Activated CD4-positive, alpha-beta T cell treated with anti-CD3 and anti-CD28 coated beads, Interleukin-2, amount 50 U/mL, for 48 hours (primary cell): ENCODE measurements at places on chromosomes 4 and X.

DNA sequence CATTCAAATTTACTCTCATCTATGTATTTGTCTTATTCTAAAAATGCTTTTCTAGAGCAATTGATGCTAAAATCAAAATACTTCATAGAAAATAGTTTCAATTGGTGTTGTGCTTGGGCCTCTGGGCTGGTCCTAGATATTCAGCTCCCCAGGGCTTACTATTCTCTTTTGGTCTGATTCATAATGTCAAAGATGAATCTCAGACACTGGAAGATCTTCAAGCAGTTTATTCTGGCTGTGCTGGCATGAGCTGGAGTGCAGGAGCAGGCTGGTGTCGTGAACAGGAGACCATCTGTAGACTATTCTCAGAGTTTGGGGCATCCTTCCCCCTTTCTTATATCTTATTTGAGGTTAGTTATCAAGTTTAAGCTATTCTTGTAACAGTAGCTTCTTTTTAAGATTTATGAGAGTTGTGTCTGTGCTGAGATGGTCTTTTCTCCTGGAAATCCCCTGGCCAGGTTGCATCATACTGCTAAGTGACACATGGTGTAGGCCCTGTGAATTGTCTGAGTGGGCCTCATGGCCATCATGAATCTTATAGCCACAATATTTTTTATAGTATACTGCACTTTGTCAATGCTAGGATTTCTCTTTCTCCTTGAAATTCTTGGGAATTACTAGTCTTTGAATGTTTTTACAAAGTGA is 1624.0 kb upstream of the IGFBP7 start:
- DNase-seq, result no peak

DNA sequence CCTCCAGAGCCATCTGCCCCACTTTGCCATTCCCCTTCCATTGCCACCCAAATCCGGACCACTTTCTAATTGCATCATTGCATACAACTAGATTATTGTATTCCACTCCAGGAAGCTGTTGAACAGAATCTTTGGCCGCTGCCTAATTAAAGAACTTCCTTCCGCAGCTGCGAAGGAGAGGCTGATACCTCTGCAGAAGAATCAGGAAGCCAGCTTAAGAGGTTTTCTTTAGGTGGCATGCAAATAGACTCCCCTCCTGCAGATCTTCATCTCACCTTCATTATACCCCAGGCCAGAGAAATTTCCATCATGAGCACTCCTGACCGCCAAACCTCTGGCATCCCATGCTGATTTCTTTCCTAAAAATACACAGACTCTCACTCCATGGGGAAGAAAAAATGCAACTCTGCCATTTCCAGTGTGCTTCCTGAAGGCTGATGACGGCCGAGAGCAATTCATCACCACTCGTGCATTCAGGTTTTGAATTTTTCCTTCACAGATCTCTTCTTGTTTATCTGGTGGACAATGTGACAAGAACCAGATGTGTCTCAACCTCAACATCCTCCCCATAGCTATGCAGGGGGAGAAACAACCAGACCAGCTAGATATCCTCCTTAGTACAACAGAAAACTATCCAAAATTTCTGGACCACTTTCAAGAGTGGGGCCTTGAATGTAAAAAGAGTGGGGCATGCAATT is 31.2 kb downstream of the LGI2 start:
- no peak for DNase-seq

DNA sequence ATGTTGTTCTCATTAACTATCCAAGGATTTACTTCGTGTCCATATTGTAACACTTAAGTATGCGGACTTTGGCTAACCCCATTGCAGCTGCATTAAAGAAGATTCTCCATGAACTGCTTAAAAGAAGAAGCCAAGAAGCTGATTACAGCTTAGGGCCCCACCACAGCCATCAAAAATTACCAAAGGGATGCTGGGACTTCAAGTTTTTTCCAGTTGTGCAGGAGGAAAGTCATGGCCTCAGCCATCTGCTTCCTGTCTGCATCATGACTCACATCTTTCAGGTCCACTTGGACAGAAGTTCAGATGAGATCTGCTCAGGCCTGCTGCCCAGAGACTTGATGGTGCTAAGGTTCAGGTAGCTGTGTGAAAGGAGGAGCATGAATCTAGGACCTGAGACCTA is 38.8 kb upstream of the CAPN6 start:
- DNase-seq, result no peak

- no peak for DNase-seq
Measured at GRCh38 chr4:101795704-101796103, 5.2 kb downstream of the BANK1 start.

GRCh38 chr4:6924361-6924779 is 14.7 kb downstream of the TBC1D14 start:
- DNase-seq, result no peak
